ENCODE measurements at places on chromosomes 2 and 18.

DNA sequence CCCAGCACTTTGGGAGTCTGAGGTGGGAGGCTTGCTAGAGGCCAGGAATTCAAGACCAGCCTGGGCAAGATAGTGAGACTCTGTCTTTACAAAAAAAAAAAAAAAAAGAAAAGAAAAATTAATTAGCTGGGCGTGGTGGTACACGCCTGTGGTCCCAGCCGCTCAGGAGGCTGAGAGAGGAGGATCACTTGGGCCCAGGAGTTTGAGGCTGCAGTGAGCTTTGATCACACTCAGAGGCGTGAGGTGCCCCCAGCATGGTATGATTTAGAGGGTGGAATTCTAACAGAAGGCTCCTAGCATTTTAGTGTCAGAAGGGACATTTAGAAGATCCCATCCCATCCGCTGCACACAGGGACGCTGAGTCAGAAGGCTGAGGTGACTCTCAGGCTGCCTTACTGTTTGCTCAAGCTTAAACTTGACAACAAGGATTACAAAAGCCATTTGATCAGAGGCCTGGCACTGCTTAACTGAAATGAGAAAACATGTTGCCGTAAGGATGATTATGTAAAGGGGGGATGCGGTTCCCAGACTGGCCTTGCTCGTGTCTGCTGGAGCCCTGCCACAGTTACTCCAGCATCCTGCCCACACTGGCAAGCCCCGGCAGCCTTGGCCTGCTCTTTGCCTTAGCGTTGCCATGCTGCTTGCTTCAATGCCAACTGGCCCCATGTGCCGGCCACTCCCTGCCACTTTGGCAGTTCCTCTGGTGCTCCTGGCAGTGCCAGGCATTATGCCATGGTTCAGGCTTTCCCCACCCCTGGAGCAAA lies 45.6 kb upstream of the SLC1A4 start:
- DNase-seq = no peak

DNA sequence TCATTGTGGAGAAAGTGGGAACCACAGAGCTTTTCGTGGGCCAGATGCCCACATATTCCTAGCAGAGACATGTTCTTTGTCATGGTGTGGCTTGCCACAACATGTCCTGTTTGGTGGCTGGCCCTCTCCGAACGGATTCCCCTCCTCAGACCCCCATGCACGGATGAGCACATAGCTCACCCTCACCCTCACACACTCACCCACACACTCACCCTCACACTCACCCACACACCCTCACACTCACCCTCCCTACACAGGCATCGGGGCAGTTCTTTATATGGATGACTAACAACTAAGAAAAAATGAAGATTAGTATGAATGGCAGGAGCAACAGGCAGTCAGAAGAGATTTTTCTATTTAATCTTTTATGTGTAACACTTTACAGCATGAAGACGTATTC lies 149.9 kb downstream of the ZNF236 start:
- no peak for DNase-seq

DNA sequence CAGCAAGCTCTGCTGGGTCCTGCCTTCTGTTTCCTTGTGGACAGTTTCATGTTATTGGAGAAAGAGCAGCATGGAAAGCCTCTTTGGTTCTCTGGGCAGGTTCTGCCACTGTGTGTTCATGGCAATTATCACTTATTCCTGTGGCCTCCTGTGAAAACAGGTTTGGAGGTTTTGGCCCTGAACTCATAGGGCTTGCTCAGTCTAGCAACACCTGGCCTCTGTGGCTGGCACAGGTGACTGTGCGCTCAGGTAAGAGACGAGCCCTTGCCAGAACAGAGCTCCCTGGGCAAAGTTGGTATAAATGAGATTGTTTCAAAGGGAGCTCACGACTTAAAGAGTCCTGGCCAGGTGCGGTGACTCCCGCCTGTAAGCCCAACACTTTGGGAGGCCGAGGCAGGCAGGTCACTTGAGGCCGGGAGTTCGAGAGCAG lies 5.7 kb downstream of the CEP68 start:
- no peak for DNase-seq

DNA sequence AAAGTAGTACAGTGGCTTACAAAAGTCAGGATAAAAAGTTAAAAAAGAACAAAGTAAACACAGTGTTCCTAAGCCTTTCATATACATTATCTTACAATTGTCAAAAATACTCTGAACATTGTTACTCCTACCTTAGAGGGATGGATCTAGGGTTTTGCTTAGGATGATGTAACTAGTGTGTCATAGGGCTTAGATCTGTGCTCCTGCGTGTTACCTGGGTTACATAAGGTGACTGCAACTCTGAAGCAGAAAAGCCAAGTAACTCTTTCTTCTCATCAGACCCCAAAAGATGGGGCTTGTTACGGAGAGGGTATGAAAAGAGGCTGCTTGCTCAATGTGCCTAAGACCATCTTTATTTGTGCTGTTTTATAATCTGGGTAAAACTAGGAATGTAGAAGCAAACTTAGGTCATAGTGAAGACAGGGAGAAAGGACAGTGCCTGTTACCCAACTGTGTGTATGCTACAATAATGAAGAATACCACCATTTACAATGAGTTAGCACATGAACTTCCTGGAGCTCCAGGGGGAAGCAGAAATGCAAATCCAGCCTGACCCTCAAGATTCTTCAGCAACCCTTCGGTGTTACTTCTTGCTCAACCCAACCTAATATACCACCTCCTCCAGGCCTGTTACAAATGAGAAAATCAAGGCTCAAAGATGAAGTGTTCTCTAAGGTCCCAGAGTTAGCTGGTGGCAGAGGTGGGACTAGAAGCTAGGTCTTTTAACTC lies 42.0 kb upstream of the STK17B start:
- no peak for DNase-seq

DNA sequence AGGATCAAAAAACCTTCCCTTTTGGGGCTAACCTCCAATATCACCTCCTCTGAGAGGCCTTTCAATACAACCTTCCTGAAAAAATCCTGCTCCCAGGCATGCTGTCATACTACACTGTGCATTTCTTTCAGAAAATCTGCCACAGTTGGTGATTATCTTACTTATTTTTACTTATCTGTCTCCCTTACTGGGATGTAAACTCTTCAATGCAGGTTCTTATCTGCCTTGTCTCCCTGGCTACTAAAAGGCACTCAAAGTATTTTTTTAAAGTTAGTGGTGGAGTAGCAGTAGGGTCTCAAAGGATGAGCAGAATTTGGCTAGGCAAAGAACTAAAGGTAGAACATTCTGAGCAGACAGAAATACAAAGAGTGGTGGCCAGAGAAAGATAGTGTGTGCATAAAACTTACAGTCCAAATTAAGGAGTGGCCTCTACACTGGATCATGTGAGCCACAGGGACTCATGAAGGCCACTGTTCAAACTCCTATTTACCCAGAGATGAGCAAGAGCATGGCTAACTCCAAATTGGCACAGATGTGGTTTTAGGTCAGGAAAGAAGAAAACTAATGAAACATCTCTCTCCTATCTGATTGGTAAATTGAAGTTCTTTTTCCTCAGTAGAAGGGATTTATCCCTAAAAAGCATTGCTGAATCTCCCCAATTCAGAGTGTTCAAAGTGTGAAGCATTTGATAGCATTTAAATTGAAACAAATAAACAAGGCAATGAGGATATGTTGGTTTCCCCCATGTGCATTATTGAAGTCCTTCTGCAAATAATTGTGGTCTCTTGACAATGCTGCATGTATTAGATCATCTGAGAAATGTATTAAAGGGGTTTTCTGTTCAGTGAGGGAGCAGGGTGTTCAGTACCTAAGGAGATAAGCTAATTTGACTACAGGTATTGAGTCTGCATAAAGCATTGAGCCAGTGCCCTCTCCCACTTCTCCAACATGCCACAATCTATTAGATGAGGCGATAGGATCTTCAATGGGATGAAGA lies 285.5 kb downstream of the MREG start:
- no peak for DNase-seq
